ENCODE measurements at places on chromosomes 16 and 17.

GRCh38 chr17:68710976-68711375 lies 109.8 kb upstream of the FAM20A start:
- DNase-seq = no peak

GRCh38 chr17:42514867-42515266 lies 21.2 kb upstream of the NAGLU start:
- DNase-seq = no peak

- no peak for DNase-seq
Measured at GRCh38 chr17:988561-988960, 8.4 kb upstream of the TIMM22 start.

- DNase-seq = no peak
Measured at GRCh38 chr17:269616-270514, 82.7 kb downstream of the RPH3AL start.

GRCh38 chr17:81364278-81365147 lies 30.7 kb upstream of the BAHCC1 start:
- no peak for DNase-seq

DNA sequence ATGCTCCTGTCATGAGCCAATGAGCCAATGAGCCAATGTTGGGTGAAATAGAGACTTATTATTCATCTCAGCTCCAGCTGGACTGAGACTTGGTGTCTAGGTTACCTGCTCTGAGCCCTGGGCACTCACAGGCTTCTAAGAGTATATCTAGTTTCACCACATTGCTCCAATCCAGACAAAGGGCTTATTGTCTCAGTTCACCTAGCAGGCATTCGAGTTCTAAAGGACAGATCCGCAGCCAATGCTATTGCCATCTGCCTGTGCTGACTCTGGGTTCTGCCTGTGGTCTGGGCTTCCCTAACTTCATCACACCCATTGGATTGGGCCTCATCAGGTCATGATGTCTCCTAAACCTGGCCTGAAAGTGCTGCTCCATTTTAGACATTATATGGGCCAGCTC lies 66.1 kb upstream of the HS3ST4 start:
- no peak for DNase-seq

DNA sequence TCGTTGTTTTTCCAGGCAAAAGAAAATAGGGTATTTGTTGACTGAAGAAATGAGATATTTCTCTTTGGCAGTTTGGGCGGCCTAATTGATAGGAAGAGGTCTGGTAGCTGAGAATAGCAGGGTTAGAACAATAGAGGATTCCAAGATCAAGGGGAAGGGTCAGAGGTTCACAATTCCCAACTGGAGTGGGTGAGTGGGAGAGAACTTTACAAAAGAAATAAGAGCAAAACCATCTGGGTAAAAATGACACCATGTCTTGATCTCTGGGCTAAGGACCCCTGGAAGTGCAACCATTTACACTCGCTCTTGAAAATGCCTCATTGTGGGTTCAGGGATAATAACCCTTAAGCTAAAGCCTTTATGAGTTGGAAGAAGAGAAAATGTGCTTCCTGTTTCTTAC lies 180.5 kb downstream of the CDH13 start:
- no peak for DNase-seq

DNA sequence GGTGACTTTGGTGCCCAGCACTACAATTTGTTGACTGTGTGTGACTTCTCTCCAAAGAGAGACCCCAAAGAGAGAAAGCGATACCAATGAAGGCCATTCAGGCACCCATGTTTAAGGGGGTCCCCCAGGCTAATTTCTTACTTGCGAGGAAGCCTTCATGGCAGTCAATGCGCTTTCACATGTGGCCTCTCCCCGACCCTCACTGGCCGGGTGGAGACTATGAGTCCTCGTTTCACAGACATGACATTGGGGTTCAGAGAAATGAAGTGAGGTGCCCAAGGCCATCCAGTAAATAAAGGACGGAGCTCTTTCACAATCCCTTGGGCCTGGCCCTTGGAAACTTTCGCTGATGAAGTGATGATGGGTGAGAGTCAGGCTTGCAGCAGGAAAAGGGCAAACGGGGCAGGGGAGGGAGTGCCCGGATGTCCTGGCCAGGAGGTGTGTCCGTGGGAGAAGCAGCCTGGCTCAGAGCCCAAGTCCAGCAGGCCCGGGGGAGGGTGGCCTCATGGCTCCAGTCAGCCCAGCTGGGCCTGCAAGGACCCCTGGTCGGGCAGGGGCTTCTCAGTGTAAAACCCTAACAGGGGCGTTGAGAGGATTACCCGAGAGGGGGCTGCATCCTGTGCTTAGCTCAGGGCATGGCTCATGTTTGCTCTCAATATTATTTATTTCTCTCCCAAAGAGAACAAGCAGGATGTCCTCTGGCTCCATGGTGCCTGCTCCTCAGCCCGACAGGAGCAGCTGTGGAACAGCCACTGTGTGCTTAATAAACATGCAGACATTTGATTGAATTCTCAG lies 14.7 kb downstream of the TBX2 start:
- DNase-seq = no peak

- no peak for DNase-seq
Measured at GRCh38 chr17:12756786-12757185, 32.5 kb upstream of the ARHGAP44 start.

DNA sequence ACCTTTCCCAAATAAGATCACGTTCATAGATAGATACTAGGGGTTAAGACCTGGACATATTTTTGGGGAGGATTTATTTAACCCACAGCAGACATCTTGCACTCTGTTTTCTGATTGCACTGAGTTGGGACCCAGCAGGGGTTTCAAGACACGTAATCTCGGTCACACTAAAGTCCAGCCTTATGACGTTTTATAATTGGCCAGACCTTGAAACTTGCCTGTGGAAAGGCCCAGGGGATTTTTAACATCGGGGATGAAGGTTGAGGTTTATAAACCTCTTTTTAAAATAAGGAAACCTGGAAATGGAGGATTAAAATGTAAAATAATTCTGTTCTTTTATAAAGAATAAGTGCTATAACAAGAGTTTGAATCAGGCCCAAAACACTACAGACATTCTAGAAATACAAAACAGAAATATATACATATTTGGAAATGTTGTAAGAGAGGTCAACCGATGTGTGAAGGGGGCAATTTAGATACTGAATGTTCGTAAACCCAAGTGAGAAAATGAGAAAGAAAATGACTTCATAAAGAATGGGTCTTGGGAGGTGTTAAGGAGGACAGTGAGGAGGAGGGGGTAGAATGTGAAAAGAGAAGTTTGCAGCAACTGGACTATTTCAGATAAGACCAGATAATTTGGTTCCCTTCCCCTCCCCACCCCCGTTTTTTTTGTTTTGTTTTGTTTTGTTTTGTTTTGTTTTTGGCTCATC lies 61.1 kb upstream of the NOL11 start:
- DNase-seq = no peak

DNA sequence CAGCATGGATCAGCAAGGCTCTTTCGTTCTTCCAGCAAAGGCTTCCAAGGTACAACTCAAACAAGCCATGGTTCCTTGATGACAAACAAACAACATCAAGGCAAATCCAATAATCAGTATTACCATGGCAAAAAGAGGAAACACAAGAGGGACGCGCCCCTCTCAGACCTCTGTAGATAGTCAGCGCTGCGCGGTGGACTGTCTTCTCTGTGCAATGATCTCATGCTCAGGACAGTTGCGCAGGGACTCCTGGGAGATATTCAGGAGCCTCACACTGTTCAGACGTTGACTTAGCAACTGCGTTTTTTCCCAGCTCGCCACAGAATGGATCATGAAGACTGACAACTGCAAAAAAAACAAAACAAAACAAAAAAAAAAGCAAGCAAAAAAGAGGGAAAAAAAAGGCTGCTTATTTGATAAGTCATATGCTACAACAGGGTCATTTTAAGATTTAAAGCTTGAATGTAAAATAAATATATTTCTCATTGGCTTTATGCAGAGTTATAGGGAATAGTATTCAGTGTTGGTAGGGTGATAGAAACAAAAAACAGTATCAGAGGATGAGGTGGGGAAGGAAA lies 37.1 kb upstream of the ADCY7 start:
- no peak for DNase-seq

- no peak for DNase-seq
Measured at GRCh38 chr17:40520991-40521453, 19.6 kb upstream of the TNS4 start.

DNA sequence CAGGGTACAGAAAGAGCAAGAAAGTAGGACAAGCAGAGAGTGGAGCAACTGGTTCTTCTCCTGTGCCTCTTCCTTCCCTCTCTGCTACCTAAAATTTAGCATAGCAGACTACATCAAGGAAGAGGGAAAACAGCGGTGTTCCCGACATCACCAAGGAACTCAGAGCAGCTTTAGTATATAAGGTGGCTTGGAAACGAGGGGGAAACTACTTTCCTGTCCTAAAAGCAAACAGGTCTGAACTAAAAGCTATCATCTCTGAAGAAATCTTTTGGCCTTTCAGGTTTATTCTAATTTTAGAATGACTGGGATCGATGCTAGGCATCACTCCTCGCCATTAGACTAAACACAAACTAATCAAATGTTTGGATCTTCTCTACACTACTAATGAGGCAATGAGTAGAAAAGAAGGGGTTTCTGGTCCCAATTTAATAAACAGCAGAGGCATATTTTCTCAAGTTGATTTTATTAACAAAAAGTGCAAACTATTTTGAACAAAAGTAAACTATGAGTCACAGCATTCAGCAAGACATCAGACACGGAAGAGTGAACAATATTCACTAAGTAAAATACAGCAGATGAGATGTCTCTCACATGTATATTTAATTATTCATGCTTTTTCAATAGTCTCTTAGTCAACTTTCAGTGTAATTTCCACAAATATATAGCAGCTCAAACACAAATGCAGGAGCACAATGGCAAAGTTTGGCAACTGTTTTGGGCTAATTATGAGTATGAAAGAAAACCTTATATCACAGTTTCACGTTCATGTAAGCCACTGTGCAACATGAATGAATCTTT lies 108.7 kb downstream of the TRIM37 start:
- DNase-seq = no peak

DNA sequence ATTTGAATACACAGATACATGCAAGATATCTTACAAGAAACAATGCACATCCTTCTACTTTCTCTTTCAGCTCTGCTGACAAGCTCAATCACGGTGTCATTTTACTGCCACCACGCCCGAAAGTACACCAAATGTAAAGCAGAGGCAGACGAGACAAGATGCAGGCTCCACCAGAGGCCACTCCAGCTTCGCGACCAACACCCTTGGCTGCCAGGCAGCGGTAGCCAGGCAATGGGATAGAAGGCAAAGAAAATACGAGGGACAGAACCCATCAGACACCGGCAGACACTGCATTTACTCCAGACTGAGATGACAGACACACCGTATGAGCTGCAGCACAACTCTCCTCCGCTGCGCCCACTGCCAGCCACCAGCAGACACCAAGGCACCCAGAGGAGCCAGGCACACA lies 41.0 kb downstream of the USP22 start:
- no peak for DNase-seq

- no peak for DNase-seq
Measured at GRCh38 chr16:75218256-75219076, at the start of gene CTRB1. CTRB1 (plus strand) TSS chr16:75218988; CDS start chr16:75219008, 20 bp downstream.

DNA sequence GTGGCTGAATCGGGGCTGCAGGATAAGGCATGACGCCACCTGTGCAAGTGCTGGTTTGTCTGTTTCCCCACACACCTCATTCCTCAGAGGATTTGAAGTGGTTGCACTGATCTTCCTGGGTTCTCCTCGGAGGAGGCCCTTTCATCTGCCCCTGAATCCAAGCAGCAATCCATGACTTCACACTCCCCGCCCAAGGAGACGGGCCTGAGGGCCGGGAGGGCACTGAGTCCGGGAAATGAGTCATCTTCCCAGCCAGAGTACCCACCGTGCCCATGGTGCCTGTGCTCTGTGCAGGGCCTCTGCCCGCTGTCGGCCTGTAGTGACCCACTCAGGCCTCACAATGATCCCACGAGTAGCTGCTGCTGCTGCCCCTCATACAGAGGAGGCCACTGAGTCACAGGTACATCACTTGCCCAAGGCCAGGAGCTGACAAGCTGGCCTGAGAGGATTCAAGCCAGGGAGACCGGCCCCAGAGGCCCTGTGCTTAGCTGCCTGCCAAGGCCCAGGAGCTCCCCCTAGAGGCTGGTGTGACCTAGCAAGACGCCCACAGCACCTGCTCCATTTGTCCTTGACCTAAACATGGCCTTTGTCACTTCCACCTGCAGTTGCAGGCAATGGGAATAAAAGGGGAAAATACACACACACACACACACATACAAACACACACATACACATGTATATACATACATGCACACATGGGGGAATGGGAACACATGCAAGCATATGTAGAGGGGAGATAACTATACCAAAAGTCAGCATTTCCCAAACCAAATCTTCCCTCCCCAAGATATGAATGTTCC lies 240.0 kb downstream of the C16orf95 start:
- DNase-seq = peak; percentile 20

DNA sequence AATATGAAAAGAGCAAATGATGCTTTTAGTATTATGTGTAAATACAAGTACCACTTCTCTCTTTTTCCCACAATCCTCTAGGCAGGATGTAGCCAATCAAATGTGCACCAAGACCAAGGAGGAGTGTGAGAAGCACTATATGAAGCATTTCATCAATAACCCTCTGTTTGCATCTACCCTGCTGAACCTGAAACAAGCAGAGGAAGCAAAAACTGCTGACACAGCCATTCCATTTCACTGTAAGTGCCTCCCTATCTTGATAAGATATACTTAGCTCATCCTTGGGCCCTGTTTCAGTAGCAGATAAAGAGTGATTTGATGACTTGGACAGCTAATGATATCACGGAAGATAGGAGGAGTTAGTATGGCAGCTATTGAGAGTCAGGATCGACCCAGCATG lies 33.7 kb downstream of the TADA2A start:
- DNase-seq = no peak

DNA sequence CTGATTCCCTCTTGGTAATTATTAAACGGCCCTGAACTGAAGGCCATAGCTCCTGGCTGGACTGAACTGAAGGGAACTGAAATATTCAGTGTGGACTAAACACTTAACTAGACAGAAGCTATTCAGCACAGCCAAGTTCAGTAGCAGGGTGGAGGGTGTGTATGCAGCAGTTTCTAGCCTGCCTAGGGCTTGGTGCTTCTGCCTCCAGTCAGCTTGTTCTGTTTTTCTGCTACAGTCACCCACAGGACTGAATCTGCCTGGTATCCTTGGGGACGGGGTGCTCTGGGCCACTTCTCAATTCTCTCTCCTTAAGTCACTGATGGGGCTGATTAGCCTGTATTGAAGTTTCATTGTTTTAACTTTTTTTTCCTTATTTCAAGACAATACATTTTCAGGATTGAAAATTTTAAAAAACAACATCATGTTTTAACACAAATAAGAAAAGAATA lies 77.1 kb downstream of the WWP2 start:
- DNase-seq = no peak

GRCh38 chr17:29289852-29290251 lies 4.1 kb downstream of the NUFIP2 start:
- DNase-seq = no peak

DNA sequence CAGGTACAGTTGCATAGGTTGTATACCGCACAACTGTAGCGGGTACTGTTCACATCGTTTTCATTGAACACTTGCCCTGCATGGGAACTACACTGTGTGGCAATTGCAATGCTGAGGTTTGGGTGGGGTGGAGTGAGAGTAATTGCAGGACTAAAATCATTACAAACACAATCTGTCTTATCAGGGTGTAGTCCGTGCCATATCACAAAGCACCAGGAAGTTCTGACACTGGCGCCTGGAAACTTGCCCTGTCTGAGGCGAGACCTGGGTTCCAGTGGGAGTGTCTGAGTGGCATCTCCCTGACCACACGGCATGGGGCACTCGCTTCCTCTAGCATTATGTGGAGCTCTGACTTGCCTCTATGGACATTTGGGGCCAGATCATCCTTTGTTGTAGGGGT lies 153.4 kb downstream of the RGS9 start:
- DNase-seq = no peak

All from stimulated activated CD4-positive, alpha-beta T cell treated with anti-CD3 and anti-CD28 coated beads, Interleukin-4, amount 100 ng/mL, for 24 hours (primary cell).